Stimulated activated CD4-positive, alpha-beta T cell treated with anti-CD3 and anti-CD28 coated beads, Interleukin-1b, Interleukin-23, amount 100 ng/mL, for 1 hour (primary cell): ENCODE measurements at places on chromosomes 6 and 20.

- no peak for DNase-seq
Observed at GRCh38 chr6:31401403-31401802, 2.0 kb upstream of the MICA start.

DNA sequence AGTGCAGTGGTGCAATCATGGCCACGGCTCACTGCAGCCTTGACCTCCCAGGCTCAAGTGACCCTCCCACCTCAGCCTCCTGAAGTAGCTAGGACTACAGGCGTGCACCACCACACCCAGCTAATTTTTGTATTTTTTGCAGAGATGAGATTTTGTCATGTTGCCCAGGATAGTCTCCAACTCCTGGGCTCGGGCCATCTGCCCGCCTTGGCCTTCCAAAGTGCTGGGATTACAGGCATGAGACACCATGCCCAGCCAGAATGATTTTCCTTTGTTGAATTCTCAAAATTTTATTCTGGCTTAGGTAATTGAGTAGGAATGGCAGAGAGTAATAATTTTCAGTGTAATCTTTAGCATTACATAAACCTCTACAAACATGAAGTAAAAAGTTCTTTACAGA lies 37.1 kb downstream of the SLC16A10 start:
- no peak for DNase-seq

- DNase-seq, result no peak
Observed at GRCh38 chr6:143159001-143159400, 98.3 kb downstream of the AIG1 start.

DNA sequence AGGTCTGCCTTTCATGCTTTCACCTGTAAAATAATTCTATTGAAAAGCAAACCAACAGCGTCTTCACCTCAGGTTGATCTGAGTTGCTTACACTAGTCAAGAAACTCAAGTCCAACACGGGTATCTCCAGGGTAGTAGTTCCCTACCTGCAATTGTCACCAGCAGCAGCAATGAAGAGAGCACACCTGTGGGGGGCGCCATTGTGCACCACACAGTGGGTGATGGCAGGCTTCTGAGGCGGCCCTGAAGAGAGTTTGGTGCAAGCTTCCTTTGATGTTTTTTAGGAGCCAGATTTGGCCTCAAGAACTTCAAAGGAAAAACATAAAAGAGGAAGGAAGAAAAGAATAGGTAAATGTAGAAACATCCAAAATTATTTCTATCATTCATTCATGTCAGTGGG lies 45.1 kb downstream of the KIAA0319 start:
- no peak for DNase-seq

- DNase-seq, result no peak
Observed at GRCh38 chr20:37564016-37564387, 36.3 kb upstream of the BLCAP start.

DNA sequence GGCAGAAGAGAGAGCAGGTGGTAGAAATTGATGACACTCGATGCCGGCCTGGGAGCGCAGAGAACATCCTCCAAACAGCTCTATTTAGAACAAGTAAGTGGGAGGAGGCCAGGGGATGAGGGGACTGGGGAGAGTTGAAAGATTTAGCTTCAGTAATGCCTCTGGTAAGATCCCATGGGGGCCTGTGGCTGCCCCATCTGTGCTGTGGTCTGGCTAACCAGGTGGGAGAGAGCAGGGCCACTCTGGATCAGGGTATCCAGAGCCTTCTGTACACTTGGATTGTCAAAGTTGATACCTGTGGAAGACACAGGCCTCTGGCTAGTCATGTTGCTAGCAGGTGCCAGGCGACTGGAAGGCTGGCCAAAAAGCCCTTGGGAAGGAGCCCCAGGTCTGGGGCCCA lies 27.6 kb downstream of the NCOA5 start:
- no peak for DNase-seq

DNA sequence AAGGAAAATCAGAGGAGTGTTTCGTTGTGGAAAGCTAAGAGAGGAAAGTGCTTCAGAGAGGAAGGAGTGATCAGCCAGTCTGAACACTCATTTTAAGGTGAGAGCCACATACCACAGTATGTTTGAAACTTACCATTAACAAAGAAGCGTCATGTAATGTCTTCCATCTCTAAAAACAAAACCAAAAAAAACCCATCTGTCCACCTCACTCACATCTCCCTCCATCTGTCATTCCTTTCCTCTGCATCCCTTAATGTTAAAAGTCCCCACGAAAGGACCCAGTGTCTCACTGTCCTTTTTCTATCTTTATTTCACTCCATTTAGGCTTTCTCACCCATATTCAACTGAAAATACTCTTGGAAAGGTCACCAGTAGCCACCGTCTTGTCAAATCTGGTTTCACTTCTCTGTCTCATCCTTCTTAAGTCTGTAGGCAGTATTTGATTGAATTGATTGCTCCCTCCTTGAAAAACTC lies 59.4 kb upstream of the GNRH2 start:
- DNase-seq, result no peak

DNA sequence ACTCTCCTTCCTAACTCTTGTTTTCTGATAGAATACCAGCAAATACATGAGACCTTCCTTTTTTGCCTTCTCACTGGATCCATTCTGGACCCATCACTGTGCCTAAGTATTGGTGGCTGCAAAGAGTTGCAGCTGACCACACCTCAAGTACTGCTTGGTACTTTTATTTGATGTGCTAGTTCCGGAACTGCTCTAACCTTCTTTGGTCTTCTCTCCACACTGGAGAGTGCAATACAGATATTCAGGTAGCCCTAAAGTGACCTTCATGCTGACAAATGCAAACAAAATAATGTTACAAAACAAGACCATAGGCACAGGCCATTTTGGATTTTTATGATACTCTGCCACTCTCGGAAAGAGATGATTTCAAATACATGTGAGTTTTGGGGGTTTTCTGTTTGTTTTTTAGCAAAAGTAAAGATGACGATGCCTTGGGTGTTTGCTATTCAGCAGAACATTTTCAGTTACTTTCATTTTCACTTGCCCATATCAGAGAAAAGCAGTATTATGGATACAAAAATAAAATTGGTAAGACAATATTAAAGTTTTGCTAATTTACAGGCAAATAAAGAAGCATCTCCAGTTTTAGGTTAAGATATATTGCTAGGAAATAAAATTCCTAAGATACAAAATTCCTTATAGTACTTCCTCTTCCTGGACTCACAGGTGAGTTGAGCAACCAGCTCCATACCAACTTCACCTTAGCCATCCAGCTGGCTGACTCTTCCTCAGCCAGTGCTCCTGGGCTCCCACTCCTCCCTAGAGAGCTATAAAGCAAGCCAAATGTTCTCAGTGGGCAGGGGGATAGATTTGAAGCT lies 42.0 kb downstream of the PTPRK start:
- DNase-seq, result no peak

DNA sequence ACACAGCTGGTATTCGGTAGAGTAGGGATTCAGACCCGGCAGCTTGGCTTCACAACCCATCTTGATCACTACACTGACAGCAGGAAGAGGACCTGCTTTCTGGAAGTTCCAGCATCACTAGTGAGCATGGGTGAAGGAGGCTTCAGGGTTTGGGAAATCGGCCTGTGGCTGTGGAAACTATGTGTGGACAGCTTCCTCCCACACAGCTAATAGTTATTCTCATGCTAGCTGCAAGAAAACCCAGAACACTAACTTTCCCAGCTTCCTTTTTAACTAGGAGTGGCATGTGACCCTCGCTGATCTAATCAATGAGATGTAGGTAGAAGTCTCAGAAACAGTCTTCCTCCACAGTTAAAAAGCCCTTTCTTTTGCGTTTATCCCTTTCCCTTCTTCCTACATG lies 36.3 kb upstream of the SIRPA start:
- DNase-seq, result no peak

DNA sequence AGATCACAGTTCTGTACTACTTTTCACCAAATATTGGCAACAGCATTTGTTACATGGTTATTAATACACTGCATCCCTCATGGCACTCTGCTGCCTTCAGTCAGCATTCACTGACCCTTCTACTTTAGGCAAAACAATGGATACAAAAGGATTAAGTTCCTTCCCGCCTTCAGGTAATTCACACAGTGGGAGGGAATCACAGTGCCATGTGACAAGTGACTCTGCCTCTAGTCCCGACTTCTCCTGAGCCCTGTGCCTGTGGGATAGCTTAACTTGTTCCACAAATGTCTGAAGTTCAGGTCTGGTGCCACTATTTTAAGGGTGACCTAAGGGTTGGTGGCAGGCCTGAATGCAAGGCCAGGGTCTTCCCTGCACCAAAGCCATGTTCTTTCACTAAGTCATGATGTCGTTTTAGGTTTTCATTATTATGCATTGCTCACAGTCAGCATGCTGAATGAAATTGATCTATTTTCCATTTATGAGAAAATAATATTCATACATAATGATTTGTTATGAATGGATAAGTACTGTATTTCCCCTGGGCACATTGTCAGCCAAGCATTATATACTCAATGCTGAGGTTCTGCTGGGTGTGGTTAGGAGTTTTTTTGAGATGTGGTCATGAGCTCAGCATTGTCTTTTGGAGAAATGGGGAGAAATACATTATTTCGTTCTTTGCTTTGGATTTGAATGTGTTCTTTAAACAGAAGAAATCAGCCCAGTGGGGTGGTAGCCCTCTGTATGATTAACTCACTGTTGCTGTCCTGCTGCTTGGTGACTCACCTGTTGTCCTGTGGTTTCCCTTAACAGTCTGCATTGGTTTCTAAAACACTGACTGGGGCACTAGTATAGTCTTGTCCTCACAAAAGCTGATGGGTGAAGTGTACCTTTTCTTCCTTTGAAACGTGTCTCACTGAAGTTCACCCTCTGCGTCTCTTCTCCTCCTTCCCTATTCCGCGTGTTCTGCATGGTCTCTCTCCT lies 66.4 kb downstream of the AFDN start:
- no peak for DNase-seq

GRCh38 chr6:163427498-163428254 lies 13.2 kb downstream of the QKI start:
- DNase-seq, result no peak

DNA sequence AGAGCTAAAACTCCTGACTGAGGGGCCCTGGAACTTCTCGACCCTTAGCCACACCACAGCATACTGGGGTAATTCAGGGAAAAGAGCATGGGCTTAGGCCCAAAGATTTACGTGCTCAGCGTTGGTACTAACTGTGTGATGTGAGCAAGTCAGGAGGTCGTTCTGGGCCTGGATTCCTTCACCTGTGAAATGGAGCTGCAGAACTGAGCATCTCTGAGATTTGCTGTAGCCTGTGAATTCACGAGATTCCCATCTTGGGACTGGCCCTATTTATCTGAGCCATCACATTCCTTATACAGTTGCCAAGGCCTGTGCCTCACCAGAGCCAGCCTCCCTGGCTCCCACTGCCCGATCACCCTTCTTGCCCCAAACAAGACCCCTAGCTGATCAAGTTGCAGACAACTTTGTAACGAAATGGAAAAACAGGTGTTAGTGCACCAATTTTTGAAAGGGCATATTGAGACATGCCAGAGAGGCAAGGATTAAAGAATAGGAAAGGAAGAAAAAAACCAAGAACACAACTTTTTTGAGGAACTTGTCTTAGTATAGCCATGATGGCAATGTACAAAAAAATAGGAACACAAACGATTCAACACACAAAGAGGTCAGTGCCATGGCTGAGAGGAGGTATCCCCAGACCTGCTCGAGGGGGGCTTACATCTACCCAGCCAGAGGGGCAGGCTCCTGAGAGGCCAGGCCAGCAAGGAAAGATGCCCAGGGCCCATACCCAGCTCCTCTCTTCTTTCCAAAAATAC lies 323.0 kb upstream of the JARID2 start:
- DNase-seq, result no peak

- DNase-seq, result no peak
Observed at GRCh38 chr6:14673201-14673600, 555.6 kb downstream of the CD83 start.

- no peak for DNase-seq
Observed at GRCh38 chr20:60055740-60056139, 97.5 kb downstream of the CDH26 start.
